DMS53 (cell line): ENCODE measurements at places on chromosomes 4 and X.

DNA sequence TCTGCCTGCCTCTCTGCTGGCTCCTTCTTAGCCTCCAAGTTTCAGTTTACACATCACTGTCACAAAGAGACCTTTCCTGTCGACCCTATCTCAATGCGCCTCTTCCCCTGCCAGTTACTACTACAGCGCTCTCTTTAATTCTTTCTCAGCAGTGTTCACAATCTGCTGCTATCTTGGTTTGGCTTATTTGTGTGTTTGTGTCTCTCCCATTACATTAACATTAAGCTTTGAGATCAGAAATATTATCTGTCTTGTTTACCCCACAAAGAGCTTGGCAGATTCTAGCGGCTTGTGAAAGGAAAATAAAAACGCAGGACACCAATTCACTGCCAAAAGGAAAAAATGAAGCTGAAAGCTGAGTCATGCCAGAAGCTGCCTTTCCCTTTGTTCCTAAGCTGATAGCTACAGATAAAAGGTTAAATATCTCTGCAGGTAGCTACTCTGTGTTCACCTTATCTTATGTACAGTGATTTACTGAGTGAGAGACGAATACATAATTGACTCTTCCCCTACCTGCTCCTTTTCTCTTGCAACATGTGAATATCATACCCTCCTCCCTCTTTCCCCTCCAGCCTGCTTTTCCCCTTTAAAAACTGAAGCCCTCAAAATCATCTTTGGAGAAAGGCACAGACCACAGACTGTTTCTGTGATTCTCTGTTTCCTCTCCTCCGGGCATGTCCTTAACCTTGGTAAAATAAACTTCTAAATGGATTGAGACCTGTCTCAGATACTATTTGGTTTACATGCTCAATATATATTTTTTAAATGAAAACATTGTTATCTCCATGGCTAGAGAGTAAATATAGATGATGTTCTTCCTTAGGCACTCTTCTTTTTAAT, 19.3 kb upstream of the SLC9A7 start:
- DNase-seq, result peak; percentile 3

- no peak for DNase-seq
Observed at GRCh38 chrX:66050140-66050569, 10.3 kb upstream of the VSIG4 start.

GRCh38 chrX:52594658-52595057, 60.0 kb downstream of the SSX7 start:
- no peak for DNase-seq

- DNase-seq, result no peak
Observed at GRCh38 chr4:129282293-129282692, 186.3 kb downstream of the C4orf33 start.

DNA sequence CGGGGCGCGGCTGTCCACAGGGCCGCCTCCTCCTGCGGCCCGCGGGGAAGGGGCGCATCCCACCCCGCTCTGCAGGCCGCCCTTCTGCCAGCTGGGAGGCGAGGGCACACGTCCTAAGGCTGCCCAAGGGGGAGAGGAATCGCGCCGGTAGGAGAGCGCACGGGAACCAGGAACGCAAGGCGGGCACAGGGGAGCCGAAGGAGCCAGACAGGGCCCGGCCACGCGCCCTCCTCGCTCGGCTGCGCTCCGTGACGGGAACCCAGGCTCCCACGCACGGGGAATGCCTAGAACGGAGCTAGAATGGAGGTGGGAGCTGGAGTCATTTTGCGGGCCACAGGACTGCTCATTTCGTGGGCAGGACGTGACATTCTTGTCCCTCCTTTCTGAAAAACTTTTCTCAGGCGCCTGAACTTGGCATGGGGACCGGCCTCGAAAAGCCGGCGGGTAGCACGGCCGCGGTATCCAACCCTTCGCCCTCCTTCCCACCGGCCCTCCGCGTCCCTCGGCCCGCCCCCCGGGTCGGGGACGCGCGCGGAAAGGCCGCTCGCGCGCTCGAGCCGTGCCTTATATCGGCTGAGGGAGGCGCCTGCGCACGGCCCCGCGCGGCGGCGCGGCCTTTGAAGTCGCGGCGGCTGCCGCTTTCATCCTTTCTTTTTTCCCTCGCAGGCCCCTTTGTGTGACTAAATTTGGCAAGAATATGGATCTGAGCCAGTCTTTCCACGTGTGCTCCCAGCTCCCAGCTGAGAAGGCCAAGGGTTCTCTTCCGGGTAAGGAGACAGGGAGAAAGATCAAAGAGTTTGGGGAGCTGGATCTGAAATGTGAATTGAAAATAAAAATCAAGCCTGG, 4.2 kb upstream of the LEF1 start:
- DNase-seq, result peak; percentile 93

DNA sequence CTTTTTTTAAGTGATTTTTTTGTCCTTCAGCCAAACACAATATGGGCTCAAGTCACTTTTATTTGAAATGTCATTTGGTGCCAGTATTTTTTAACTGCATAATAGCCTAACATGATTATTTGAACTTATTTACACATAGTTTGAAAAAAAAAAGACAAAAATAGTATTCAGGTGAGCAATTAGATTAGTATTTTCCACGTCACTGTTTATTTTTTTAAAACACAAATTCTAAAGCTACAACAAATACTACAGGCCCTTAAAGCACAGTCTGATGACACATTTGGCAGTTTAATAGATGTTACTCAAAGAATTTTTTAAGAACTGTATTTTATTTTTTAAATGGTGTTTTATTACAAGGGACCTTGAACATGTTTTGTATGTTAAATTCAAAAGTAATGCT, 62.1 kb downstream of the EDNRA start:
- DNase-seq, result no peak

DNA sequence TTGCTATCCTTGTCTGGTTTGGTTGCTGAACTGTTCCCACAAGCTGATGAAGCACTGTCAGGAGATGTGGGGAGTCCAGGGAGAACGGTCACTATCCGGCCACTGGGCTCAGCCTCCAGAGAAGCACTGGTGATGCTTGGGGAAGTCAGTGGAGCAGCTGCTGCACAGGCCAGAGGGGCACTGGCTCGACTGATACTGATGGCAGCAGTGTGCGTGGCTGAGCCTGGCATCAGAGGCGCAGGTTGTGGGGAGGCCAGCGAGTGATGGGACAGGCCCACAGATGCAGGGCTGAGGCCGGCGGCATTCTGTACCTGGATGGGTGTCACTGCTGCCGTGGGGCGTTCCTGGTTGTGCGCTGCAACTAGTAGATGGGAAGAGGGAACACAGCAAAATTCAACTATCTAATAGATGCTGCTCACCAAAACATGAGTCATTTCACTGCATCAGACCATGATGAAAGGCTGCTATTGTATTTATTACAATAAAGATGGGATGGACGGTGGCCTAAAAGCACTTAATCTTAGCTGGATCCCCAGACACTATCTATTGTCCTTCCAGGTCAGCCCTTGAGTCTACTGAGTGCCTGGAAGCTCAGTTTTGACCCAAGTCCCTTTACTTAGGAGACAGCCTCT, 106.3 kb upstream of the CBR4 start:
- DNase-seq, result peak; percentile 53

GRCh38 chrX:129738466-129739308, at the start of gene XPNPEP2:
Gene XPNPEP2, plus strand, starts transcription at chrX:129738979. Its CDS starts 235 bp downstream, at chrX:129739214.
- DNase-seq, result no peak

GRCh38 chrX:153766098-153766817, 2.2 kb downstream of the PLXNB3 start:
- peak; percentile 37 for DNase-seq

- DNase-seq, result peak; percentile 62
Observed at GRCh38 chr4:107825072-107825824, 516 bp downstream of the SGMS2 start.

GRCh38 chr4:71616168-71616811, 167.6 kb downstream of the GC start:
- no peak for DNase-seq

- DNase-seq, result no peak
Observed at GRCh38 chr4:48300004-48300403, 30.4 kb upstream of the TEC start.

- DNase-seq, result no peak
Observed at GRCh38 chr4:15148199-15148598, 145.9 kb downstream of the CPEB2 start.

DNA sequence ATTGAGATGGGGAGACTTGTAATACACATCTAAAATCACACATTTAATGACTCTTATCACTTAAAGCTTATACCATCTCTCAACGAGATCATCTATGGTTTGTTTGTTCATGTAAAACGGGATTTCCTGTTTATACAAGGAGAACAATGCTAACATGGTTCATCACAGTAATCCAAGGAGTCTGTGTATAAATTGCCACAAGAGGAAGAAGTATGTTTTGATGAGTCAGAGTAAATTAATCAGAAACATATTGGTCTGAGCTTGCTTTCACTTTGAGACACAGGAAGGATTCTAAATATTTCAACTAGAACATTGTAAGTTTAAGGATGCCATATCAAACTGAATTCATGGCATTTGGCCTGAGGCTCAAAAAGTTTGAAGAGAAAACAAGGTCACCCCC, 594.1 kb downstream of the GLUD2 start:
- DNase-seq, result peak; percentile 92

DNA sequence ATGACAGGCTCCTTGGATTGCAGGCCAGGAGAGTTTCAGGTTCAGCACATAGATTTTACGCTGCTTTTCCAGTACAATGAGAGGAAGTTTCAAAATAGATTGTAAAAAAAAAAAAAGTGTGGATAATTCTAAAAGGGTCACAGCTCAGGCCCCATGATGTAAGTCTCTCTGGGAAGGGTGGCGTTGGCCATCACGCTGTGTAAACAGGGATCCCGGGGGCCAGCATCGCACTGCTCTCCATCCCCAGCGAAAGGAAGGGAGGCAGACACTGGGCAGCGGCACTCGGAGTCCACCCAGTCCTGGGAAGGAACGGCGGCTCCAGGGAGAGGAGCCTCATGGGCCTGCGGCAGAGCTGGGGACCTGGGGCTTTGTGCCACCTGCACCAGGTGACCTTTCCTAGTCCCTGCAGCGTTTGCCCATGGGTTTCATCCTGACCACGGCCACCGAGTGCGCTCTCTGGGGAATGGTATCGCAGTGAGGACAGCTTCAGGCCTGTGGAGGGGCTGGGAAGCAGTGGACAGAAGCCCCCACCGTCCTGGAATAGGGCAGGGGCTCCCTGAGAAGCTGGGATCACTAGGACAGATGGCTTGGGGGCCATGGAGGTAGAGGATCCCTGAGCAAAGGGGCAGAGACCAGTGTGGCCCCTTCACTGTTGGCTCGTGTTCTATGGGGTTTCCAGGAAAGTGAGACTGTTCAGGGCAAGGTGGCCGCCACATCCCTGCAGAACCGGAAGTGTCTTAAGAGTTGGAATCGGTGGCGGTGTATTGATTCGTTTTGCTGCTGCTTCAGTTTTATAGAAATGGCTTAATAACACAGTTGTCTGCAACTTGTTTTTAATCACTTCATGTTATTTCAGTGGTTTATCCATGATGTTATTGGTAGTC, 38.9 kb downstream of the RGS12 start:
- DNase-seq, result no peak

GRCh38 chrX:135384161-135384836, 37.4 kb upstream of the SMIM10L2A start:
- no peak for DNase-seq

- peak; percentile 90 for DNase-seq
Observed at GRCh38 chr4:76233967-76234678, 17.4 kb upstream of the FAM47E start.

DNA sequence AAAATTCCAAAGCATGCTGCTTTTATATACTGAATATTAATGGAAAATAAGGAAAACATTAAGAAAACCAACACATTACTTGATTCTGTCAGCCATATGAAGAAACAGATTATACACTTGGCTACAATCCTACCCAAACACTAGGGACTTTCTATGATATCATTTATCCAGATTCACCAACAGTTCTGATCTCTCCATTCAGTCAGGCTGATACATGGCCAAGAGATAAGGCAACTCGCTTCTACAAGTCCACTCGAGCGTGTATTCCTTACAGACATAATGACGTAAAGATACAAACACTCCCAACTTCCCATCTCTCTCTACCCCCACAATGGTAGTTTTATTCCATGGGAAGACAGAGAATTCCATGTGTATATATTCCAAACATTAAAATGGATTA, 44.5 kb downstream of the NEK1 start:
- no peak for DNase-seq

DNA sequence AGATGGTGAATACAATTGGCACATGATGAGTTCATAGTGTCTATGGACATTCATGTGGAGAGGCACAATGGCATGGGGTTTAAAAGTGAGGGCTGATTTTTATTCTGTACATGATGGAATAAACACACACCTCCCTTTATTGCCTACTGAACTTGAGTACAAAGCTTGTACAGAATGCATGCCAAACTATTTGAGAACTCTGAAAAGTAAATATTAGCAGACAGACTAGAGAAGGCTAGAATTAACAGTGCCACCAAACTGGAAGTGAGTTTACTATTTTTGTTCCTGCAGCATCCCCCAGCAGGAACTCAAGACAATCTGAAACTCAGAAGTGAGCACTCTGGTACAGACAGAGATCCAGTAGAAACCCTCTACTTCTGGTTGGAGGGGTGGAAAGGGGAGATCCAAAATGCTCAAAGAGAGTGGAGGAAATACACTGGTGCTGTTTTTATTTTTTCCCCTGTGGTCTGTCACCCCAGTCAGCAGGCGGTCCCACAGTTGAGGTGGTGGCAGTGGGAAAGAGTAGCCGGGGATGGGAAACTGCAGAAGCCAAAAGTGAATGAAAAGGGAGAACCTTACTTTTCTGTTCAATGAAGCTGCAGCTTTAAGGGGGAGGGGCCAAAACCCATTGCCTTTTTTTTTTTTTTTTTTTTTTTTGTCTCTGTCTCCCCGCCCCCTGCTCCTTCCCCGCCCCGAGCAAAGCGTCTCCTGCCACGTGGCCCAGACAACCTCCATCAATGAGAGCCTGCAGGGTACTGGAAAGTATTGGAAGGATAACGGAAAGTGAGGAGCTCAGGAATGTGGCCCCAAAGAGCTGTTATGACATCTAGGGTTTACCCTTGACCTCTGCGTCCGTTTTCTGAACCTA, 20.5 kb downstream of the AKAP4 start:
- DNase-seq, result no peak

- no peak for DNase-seq
Observed at GRCh38 chr4:96486563-96486962, 646.7 kb downstream of the PDHA2 start.
